ENCODE measurements at places on chromosomes 2 and 18.

DNA sequence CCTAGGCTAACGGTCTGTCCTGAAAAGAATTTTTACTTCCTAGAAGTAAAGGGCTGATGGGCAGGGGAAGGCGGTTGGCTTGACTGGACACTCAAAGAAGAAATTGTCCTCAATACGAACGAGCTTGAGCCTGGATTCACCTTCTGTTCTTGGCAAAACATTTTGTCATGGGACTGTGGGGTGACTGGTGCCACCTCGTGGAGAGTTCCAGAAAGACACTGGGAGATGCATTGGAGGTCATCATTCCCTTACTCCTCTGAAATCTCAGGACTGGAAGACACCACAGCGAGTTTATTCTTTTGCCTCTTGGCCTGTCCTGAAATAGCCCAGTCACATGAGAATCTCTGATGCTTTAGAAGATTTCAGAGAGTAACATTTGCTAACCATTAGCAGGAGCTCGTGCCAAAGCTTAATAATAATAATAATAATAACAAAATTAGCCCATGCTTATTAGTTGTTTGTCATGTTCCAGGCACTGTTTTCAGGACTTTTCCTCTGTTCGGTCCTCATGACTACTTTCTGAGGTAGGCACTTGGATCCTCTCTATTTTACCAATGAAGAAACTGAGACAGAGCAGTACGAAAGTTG lies 44.5 kb downstream of the TMEM182 start:
- DNase-seq, result peak; percentile 71

GRCh38 chr2:39153312-39153711 lies 32.5 kb upstream of the SOS1 start:
- no peak for DNase-seq

- no peak for DNase-seq
Measured at GRCh38 chr2:171792886-171793580, 101.0 kb downstream of the SLC25A12 start.

GRCh38 chr18:48284743-48285142 lies 124.4 kb downstream of the ZBTB7C start:
- DNase-seq, result no peak

DNA sequence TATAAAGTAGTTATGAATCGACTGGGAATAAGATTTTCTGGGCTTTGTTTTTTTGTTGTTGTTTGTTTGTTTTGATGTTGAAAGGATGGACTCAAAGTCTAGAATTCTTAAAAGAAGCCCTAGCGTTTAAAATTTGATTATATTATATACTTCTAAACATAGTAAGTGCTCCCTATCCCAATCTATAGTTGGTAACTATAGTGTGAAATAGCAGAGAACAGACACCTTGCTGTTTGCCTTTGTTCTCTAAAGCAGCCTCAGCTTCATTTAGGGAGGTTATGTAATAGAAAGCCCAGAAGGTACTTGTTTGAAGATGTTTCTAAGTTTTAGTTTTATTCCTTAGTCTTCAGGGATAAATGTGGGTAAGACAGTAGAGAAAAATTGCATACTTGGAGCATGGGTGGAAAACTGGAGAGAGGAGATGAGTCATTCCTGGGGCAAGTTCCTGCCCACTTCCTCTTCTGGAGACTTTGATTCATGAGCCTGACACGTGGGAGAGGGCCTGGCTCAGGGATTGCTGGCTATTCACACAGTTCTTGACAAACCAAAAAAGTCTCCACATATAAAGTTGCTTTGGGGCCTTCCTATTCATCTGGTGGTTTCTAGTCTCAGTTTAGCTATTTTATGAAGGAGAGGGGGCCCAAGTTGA lies 131.9 kb downstream of the MYO1B start:
- peak; percentile 77 for DNase-seq

GRCh38 chr2:225027061-225027762 lies 15.1 kb downstream of the DOCK10 start:
- DNase-seq, result no peak

GRCh38 chr2:175999283-175999819 lies 2.7 kb downstream of the LNPK start:
- no peak for DNase-seq

DNA sequence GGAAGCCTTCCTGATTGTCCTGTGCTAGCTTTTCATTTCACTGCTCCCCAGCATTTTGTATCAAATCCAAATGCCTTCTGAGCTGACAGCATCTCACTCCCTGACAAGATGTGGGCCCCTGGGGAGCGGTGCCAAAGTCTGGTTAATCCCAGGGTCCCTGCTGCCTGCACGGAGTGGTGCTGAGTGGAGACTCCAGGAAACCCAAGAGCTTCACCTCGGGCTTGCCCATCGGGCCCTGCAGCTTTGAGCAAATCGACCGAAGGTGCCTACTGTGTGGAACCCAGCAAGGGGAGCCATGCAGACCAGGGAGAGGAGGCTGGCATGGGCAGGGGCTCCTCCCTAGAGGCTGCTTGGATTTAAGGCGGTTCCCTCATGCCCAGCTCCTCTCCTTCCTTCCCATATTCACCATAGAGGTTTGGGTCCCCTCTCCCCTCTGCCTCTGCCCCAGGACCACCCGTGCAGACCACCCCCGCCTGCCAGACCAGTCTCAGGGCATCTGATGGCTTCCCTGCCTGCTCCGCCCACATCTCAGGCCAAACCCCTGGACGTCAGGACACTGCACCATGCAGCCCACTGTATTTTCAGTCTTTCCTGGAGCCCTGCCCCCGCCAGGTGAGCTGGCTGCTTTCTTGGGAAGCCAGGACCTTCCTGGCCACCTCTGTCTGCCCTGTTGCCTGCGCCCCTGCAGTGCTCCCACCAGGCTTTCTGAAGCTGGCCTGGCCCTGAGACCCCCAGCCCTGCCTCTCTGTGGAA lies 37.8 kb downstream of the RRM2 start:
- no peak for DNase-seq

DNA sequence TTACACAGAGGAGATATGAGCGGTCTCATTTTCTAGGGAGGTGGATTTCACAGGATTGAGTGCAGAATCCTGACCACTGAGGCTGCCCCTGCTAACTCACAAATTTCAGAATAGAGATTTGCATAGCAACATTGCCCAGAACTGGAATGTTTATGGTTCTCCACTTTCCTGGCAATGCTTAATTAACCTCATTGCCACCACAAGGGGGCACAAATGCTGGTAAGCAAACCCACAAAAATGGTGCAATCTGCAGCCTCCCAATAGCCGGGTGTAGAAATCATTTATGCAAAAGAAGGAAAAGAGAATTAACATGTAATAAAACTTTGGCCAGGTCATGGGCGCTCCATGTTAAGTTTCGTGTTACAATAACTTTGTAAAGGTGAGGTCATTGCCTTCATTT lies 112.4 kb downstream of the CYRIA start:
- no peak for DNase-seq

GRCh38 chr18:75230163-75231052 lies 19.8 kb downstream of the TSHZ1 start:
- DNase-seq, result no peak
